MG63 (cell line): ENCODE measurements at places on chromosomes 12 and 14.

DNA sequence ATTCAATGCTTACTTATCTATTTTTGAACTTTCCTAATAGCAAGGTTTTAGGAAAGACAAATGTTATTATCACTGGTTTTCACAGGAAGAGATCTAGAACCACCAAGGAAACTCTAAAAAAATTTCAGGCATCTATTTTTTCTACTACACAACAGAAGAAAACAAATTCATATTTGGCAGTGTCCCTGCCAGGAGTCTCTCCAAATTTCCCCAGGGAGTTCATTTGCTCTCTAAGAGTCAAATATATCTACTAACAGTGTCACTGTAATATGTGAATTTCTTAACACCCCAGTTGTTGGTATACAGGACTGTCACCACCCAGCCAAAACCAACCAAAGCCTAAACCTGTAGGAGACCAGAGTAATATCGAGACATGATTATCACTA is 83.4 kb downstream of the STXBP6 start:
- no peak for DNase-seq

- DNase-seq = no peak
These were observed 4.7 kb downstream of the ASIC1 start for GRCh38 chr12:50061946-50062686.

DNA sequence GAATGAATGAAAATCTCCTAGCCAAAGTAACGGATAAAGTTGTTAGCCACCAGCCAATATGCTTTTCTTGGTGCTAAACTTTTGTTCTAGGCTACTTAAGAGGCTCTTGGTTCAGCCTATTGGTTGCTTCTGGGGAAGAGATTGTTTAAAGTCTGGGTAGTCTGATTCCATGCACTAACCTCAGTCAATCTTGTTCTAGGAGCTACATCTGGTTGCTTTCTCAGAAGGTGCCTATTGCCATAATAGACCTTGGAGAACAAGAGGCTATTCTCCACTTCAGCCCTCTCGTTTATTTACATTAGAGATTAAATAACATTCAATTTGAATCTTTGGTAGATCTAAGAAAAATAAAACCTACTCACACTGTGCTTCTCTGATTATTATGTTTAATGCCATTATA is 40.8 kb upstream of the OTOGL start:
- no peak for DNase-seq

DNA sequence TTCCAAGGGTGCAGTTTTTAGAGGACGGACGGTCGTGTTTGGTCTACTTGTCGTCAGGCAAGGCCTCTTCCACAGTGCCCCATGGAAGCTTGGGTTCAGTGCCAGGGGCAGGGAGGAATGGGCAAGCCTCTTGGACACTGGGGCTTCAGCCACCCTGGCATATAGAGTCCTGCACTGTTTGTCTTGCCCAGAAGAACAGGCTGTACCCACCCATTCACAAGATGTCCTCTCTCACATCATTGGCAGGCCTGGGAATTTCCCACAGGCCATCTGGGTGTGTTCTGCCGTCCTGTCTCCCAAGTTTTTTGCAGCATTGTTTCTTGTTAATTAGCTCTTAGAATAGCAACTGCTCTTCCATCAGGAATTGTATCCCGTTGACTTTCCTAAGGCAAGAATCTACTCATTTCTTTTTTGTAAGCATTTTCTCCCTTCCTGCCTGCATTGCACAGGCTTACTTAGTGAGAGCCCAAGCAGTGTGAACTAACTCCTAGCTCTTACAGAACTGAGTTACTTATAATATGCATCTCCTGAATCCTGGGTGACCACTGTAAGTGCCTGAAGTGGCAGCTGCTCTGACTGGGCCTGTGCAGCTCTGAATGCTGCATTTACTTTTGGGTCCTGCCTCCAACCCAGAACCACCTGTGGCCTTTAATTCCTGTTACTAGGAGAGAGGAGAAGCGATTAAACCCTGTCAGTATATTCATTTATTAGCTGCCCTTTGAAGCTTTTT is 149.4 kb upstream of the HIF1A start:
- DNase-seq = no peak

GRCh38 chr12:113831016-113831415 is 135.1 kb downstream of the RBM19 start:
- no peak for DNase-seq

- no peak for DNase-seq
These were observed 18.6 kb downstream of the HHIPL1 start for GRCh38 chr14:99663386-99664057.

- DNase-seq = no peak
These were observed 181.0 kb upstream of the TBX3 start for GRCh38 chr12:114864837-114865551.

- no peak for DNase-seq
These were observed 295.7 kb downstream of the CACNA1C start for GRCh38 chr12:2348482-2348852.

DNA sequence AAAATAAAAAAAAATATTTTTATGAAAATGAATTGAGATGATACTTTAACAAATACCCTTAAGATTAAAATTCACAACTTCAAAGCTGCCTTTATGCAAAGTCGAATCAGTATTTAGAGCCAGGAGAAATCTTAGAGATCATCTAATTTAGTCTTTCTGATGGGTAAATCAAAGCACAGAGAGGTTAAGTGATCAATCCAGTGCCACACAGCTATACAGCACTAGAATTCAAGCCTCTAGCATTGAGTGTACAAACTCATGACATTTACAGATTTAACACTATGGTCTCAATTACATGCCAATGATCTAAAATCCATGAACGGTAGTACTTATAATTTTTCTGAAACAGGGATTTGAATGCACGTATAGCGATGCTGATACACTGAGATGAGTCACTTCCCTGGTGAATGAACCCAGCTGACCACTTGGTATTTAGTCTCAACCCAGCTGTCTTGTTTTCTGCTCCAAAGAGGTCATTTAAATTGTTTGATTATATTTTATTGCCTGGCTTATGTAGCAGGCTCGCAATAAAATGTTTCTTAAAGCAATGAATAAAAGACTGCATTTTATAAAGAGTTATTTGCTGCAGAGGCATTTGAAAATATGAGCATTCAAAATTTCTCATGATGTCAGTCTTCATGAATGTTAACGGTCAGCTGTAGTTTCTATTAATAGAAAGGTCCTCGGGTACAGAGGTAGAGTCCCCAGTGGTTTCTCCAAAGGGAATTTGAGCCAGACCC is 152.4 kb upstream of the PRICKLE1 start:
- peak; percentile 33 for DNase-seq

DNA sequence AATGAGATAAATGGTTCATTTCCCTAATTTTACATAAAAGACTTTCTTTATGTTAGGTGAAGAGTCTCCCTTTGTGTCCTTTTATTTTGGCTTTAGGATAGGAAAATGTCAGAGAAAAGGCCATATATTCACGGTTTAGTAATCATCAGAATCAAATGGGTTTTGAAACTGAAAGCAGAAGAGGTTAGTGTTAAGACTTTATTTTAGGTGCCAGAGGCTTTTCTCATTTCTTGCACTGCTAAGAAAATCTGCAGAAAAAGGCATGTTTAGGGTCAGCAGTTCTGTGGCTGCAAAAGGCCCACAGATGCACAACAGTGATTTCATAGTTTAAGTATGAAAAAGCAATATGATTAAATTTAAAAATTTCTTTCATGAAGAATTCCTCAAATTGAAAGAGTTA is 80.4 kb upstream of the SINHCAF start:
- no peak for DNase-seq

GRCh38 chr12:122891661-122892525 is 4.0 kb downstream of the VPS37B start:
- DNase-seq = peak; percentile 52

- no peak for DNase-seq
These were observed 19.0 kb downstream of the RACGAP1 start for GRCh38 chr12:50006280-50006679.

DNA sequence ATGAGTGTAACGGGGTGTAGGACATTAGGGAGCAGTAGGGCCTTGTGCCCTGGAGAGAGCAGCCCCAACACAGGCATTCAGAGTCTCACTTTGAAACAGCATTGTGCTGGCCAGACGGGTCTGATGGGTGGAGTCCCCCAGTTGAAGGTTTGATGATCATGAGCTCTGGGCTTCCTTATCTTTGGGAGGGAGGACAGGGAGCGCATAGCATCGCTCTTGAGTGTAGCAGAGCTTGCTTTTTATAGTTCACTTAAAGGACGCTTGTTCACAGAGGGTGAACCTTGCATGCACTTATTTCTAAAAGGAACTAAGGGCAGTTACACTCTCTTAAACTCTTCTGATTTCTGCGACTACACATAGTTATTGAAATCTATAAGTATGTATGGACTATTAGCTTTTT is 10.6 kb downstream of the KCNK13 start:
- no peak for DNase-seq

DNA sequence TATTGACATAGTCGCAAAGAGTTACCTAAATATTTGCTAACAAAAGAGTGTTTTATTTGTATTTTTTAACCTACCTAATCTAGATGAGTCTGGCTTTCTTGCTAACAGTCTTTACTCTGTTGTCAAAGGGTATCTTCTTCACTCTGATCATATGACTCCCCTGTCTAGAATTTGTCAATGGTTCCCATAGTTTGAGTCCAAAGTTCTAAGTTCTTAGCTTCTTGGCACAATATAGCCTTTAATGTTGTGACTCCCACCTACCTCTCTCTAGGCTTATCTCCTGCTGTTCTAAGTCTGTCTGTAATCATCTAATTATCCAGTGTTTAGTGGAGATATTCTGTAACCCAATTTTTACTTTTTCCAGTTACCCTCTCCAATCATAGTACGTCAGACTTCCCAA is 104.3 kb upstream of the PDE3A start:
- DNase-seq = no peak

- DNase-seq = peak; percentile 92
These were observed at the start of gene RBMS2 for GRCh38 chr12:56521590-56522371. Gene RBMS2, plus strand, starts transcription at chr12:56521820. Its CDS starts 204 bp downstream, at chr12:56522024.

- no peak for DNase-seq
These were observed 24.2 kb downstream of the SH2B3 start for GRCh38 chr12:111429828-111430432.

- peak; percentile 66 for DNase-seq
These were observed 71.6 kb downstream of the ASCL4 start for GRCh38 chr12:107845980-107846659.

- no peak for DNase-seq
These were observed 5.9 kb downstream of the ITPK1 start for GRCh38 chr14:93109572-93110481.

DNA sequence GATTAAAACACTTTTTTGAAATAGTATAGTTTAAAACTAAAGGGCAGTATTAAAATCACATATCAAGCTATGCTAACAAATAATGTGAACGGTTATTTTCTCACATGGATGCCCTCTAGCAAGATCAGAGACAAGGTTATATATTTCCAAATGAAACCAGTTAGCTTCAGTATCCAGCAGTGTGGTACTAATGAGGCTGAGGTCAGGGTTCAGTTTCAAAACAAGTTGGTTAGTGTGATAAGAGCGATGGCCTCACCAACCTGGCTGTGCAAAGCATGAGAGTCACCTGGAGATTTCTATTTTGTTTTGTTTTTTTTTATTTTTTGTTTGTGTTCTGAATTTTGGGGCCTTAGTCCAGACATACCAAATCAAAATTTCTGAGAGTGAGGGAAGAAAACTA is 352.2 kb upstream of the KITLG start:
- no peak for DNase-seq

DNA sequence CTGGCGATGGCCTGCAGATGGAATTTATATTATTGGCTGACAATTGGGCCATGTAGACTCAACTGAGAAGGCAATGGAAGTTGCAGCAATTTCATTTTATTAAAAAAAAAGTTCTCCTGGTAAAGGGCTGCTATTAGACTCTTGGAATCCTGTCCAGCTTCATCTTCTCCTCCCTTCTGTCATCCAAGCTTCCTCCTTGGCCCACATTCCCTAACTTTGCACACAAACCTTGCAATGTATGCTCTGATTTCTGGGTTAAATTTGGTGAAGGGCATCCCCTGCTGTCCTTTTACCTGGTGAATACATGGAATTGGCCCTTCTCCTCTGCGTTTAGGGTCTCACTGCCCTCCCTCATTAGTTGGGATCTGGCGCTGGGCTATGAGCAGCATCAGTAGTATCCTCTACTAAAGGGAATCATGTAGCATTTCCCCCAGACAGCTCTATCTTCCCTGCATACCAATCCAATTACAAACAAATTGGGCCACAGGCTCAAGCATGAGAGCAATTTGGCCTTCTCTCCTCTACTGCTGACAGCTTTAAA is 336.9 kb downstream of the BMP4 start:
- DNase-seq = peak; percentile 17

DNA sequence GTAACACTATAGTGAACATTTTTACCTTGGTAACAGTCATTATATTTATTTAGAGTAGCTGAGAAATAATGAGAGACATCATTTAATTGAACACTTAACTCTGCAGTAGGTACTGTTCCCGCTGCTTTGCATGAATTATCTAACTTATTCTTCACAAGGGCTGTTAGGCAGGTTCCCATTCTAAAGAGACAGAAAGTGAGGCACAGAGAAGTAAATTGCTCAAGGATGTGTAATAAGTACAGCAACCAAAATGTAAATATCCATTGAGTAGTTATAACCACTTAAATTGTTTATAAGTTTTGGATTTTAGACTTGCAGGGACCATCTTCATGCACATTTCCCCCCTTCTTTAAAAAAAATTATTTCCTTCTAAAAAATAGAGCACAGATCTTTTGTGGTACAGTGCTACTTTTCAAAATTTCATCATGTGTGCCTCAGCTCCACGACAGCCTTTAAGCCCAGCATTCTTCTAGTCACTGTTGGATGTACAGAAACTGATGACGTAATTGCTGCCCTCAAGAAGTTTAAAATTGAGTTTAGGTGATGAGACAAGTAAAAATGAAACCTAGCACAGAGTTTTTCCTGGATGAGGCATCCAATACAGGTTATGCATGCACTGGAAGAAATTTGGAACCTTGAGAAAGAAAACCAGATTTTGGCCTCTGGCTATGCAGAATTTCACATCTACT is 6.0 kb upstream of the MANSC4 start:
- DNase-seq = no peak

DNA sequence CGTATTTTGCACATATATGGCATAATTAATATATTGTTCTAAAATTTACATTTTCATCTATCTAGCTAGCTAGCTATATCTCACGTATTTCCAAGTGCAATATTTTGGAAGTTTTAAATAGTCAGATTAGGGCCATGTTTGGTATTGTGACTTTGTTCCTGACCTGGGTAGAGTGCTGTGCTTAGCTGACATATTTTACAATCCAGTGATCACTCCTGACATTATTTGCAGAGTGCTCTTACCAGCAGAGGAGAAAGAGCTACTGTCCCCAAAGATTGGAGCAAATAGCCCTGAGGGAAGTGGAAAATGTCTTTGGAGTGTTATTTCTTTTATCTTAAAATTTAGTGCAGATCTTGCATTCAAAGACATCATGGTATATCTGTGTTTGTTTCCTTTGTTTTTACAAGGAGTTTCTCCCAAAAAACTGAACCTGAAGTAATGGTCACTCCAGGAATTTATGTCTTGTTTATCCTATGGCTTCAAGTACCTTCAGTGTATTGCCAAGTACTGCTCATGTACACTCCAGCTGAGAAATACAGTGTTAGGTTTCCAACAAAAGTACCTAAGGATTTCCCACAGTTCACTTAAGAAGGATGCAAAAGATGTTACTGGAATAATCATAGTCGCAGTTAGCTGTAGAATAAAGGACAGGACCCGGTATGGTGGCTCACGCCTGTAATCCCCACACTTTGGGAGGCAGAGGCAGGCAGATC is 49.4 kb upstream of the PSMA6 start:
- DNase-seq = no peak
